Astrocyte (in vitro differentiated cells and primary cell): ENCODE measurements at places on chromosomes 6 and 20.

DNA sequence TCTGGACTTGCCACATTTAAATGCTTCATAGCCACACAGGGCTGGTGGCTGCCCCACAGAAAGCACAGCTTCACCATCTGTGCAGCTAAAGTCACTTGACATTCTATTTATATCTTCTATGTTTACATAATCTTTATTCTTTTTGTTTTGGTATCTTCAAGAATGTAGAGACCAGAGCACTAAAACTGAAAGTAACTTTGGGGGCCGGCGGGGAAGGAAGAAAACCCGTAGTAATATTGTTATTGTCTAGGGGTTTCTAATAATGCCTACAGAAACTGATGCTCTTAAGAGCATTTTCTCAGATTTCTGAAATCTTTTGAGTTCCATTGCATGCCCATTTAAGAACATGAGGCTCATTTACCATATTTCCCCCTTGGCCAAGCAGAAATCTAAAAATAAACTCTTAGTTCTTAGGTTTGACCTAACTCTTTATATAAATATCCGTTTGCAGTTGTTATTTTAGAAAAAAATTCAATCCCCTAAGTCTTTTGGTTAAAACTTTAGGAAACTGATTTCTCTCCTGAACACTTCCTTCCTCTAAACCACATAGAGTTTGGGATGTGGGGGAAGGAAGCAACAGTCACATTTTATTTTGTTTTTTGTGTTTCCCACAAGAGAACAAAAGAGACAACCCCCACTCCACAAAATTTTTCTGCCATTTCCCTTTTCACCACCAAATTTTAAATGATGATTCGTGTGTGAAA lies 207.6 kb downstream of the OGFRL1 start:
- DNase-seq: no peak
- H3K27ac ChIP-seq: peak overlapping the region; percentile 28
- H3K4me1 ChIP-seq: peaks cover 11% of the 10 kb centered on the region
- no peak overlapping the region for H3K4me3 ChIP-seq
- no peaks in the 10 kb centered on the region for H3K27me3 ChIP-seq

DNA sequence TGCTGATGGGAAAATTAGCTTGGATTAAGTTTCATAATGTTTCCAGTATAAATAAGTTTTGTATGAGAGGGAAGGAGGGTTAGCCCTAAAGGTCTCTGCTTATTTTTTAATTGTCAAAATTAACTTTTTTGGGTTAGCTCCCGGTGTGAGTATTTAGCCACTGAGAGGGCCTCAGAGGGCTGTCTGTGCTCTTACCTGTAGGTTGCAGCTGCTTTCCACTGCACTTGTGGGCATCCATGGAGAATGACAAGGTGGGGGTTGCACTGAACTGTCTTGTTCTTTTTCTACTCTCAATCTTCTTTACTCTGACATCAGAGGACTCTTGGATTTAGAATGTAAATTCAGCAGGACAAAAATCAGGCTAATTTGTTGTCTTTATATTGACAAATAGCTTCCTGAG lies 81.4 kb downstream of the CD164 start:
- no peak overlapping the region for H3K4me3 ChIP-seq
- DNase-seq: no peak
- H3K27ac ChIP-seq: no peak overlapping the region
- H3K4me1 ChIP-seq: no peaks in the 10 kb centered on the region
- no peaks in the 10 kb centered on the region for H3K36me3 ChIP-seq

GRCh38 chr20:32967961-32968457 lies 36.2 kb downstream of the SUN5 start:
- H3K27me3 ChIP-seq: no peaks in the 10 kb centered on the region
- H3K4me3 ChIP-seq: no peak overlapping the region
- no peaks in the 10 kb centered on the region for H3K36me3 ChIP-seq
- H3K27ac ChIP-seq: no peak overlapping the region
- no peak for DNase-seq

GRCh38 chr6:130900913-130901312 lies 73.7 kb downstream of the SMLR1 start:
- no peaks in the 10 kb centered on the region for H3K36me3 ChIP-seq
- H3K27ac ChIP-seq: no peak overlapping the region
- no peak overlapping the region for H3K4me3 ChIP-seq
- peaks cover 6% of the 10 kb centered on the region for H3K4me1 ChIP-seq
- H3K27me3 ChIP-seq: no peaks in the 10 kb centered on the region

DNA sequence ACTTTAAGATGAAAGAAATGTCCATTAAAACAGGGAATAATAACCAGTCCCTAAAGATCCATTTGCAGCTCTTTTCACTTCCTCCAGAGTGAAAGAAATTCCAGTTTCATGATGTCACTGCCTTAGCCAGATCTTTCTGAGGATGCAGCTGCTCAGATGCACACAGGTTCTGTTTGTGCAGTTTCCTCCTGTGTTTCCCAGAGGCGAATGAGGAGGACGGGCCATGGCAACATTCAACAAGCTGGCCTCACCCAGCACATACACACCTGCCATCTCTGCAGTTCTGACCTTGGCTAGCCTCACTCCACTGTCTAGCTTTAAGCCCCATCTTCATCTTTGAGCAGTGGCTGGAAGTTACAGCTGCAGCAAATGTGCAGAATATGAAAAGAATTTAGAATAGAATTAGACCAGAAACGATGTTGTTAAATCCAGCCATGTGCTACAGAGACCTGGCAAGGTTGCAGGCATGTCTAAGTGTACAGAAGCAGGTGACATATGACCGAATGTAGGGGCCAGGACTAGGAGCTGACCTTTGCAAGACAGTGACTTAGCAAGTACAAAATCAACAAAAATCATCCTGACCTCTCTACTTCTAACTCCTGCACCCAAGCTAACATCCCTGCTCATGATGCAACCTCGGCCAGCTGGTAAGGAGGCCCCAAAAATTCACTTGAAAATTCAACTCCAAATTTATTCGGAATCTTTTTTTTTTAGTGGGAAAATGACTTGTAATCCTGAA lies 35.0 kb downstream of the FAM50B start:
- peak; percentile 62 for DNase-seq
- H3K36me3 ChIP-seq: no peaks in the 10 kb centered on the region
- H3K4me3 ChIP-seq: no peak overlapping the region
- no peaks in the 10 kb centered on the region for H3K27me3 ChIP-seq
